ENCODE measurements at places on chromosomes 7 and 10. TPM values are rescaled to one million over a fixed set of nuclear protein-coding genes. Genes with fewer than 3 reads are reported as not detected.

DNA sequence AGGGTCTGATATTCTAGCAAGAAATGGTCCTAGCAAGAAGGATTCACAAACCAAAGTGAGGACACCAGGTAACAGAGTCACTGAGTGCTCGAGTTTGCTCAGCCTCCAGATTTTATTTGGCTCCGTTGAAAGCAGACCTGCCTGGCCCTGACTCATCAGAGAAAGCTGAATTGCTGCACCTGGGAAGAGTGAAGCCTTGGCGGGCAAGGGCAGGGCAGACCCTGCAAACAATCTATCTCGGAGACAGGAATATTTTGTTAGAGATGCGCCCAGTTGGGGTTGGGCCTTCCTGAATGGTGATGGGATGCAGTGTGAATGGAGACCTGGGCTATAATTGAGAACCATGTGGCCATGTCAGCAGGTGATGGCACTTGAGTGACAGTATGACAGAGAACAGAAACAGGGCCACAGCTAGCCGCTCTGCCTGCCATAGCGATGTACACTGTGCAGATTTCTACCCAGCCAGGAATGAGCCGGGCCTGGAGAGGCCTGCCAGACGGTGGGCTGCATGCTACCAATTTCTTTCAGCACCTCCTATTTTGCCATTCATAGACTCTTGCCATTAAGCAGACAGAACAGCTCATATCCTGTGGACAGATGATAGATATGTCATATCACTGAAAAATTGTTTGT lies 744.2 kb downstream of the LRMDA start:
- DNase-seq, result no peak

DNA sequence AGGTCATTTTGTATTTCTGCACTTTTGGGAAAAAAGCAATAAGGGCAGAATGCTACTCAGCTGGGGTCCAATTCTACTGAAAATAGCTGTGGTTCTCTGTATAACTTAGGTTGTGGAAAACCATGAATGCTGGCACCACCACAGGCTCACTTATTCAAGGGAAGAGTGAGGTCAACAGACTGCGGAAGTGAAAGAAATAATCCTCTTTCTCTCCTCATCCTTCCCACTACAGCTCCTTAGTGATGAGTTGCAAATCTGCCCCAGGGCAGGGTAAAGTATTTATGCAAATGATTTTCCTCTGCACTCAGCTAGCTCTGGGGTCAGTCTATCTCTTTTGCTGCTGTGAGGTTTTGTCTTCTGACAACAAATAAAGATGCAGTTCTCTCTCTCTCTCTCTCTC lies 74.1 kb upstream of the PTPRZ1 start:
- DNase-seq, result no peak

DNA sequence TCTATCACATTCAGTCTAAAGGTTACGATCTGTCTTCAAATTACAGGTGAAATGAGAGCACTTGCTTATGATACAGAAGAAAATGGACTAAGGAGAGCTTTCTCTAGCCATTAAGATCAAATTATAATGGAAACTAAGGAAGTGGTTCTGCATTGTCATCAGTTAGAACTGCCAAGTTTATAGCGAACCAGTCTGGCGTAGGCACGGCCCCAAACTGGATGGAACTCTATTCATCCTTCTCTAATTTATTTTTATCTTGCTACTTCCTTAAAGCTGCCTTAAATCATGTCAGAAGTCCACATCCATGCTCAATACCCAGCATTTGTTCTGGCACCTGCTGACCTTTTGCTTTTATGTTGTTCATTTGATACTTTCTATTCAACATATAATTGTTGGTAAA lies 63.7 kb upstream of the APBB1IP start:
- no peak for DNase-seq

- DNase-seq, result no peak
Observed at GRCh38 chr10:34723750-34724149, 91.3 kb downstream of the PARD3 start.

DNA sequence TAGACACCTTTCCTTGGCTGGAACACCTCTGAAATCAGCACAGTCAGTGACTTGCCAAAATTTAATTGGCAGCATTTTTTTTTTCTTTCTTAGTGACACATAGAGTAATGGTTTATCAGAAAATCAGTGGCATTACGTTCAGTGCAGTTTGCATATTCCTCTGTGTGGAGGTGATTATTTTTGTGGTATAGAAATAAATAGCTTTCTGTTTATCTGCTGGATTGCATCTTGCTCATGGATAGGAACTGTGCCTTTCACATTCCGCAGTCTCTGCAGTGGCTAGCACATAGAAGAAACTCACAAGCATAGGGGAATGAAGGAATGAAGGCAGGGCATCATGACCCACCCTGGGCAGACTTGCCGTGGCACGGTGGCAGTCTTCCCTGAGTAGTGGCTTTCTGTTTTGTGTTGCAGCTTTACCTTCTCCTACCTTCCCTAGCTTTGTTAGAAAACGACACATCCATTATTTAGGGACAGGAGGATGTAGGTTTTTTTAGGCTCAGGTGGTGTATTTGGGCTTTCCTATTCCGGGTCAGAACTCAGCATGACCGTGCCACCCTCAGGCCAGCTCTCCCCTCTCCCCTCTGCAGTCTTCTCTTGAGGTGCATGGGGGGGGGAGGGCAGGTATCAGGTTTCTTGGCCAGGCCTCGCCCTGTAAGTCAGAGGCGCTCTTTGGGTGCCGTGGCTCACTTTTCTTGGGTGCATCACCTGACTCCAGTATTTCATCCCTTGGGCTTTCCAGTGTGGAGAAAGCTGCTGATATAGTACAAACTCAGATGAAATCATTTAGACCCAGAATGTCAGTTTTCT lies 112.5 kb upstream of the GJD4 start:
- DNase-seq, result no peak

- DNase-seq, result no peak
Observed at GRCh38 chr7:73978661-73979563, 49.1 kb upstream of the ELN start.

OSBPL3 gene
- 72.5 TPM for total RNA-seq

REEP3 gene
- 23.7 TPM for total RNA-seq

DNA sequence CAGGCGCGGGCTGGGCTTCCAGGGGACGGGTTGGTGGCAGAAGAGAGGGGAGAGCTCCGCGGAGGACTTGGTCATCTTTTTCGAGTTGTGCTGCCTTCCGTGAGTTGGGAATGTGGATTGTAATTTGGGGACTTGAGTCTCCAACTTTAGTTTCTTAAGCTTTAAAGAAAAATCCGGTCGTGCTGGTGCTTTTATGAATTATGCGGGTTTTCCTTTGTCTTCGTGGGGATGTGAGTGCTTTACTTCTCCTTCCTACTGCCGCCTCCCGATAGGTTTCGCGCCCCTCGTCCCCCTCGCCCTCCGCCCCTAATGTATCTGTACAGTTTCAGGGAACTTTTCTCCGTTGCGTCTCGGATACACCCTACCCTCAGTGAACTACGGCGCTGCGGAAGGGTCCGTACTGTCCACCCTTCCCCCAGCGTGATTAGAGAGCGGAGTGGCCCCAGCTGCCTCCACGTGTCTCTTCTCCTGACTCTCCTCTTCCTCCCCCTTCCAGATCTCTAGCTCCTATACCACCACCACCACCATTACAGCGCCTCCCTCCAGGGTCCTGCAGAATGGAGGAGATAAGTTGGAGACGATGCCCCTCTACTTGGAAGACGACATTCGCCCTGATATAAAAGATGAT lies 649 bp downstream of the SCD start:
- no peak for DNase-seq

CCDC146 gene
- 1.2 TPM for total RNA-seq

All from CD8-positive, alpha-beta memory T cell (primary cell).